Jurkat, Clone E6-1 (cell line): ENCODE measurements at places on chromosomes 13 and 19.

GRCh38 chr13:50991579-50992521 lies 82.3 kb downstream of the RNASEH2B start:
- peak; percentile 94 for DNase-seq

- no peak for DNase-seq
Observed at GRCh38 chr13:53100394-53101063, 71.9 kb downstream of the OLFM4 start.

GRCh38 chr19:49151267-49152118 lies 3.7 kb downstream of the HRC start:
- DNase-seq, result no peak

GRCh38 chr13:67306742-67307141 lies 76.6 kb upstream of the PCDH9 start:
- DNase-seq, result peak; percentile 36

GRCh38 chr19:12763100-12763499 lies 11.5 kb downstream of the BEST2 start:
- DNase-seq, result no peak
